ENCODE measurements at places on chromosomes 3 and 15. TPM values are rescaled to one million over a fixed set of nuclear protein-coding genes. Genes with fewer than 3 reads are reported as not detected.
A peak's percentile ranks its signal among the peaks of the same experiment; 100 is the strongest.

The FETUB gene
- total RNA-seq, result not detected

The GRAMD2A gene
- total RNA-seq, result 1.3 TPM

DNA sequence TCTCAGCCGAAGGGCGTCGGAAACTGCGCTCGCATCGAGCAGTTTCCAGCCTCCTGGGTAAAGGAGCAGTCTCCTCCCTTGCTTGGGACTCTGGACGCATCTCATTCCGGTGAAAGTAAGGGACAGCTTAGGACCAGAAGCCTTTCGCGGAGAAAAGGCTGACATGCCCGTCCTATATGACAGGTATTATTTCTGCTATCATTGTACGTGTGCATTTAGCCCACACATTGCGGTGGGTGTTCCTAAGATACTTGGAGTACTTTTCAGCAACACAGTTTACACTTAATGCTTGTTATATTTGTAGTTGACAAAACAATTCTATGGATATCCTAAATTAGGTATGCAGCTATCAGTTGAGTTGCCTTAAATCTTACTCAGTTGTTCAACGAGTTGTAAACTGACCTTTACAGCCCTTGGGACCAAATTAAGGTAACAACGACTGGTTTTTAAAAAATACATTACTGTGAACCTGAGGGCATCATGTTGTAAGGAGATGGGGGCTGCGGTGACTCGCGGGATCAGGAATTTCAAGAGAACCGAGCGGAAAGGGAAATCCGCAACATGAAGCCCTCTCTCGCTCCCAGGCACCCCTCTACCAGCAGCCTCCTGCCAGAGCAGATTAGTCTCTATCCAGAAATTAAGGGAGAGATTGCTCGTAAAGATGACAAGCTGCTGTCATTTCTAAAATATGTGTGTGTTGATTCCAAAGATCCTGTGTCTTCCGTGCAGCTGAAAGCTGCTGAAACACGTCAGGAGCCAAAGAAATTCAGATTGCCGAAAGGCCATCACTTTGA, 632 bp upstream of the COPS2 start:
- peak overlapping the region; percentile 99 for H3K4me3 ChIP-seq
- H3K36me3 ChIP-seq, result no peaks in the 10 kb centered on the region
- H3K27ac ChIP-seq, result no peak overlapping the region
- H3K27me3 ChIP-seq, result no peaks in the 10 kb centered on the region
- no peaks in the 10 kb centered on the region for H3K4me1 ChIP-seq

DNA sequence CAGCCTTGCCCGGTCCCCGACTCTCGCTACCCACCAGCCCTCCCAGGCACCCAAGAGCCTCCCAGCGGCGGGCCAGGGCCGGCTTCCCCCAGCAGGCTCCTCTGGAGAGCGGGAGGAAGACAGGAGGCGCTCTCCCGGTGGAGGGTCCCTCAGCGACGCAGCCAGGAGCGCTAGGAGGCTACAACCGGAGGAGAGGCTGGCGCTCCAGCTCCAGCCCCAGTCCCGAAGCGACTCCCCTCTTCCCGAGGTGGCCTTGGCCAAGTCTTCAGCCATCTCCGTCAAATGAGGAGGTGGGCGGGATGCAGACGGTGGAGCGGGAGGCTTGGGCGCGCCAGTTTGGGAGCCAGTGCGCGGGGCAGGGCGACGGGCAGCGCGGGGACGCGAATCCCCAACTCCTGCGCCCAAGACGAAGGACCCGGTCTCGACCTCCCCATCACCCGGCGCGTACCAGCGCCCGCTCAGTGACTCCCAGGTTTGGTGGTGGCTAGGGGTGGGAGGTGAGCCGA, 722 bp downstream of the CHRNA3 start:
- peak overlapping the region; percentile 85 for H3K4me3 ChIP-seq
- DNase-seq, result peak; percentile 77
- H3K36me3 ChIP-seq, result no peaks in the 10 kb centered on the region

The LMOD3 gene
- total RNA-seq, result not detected

DNA sequence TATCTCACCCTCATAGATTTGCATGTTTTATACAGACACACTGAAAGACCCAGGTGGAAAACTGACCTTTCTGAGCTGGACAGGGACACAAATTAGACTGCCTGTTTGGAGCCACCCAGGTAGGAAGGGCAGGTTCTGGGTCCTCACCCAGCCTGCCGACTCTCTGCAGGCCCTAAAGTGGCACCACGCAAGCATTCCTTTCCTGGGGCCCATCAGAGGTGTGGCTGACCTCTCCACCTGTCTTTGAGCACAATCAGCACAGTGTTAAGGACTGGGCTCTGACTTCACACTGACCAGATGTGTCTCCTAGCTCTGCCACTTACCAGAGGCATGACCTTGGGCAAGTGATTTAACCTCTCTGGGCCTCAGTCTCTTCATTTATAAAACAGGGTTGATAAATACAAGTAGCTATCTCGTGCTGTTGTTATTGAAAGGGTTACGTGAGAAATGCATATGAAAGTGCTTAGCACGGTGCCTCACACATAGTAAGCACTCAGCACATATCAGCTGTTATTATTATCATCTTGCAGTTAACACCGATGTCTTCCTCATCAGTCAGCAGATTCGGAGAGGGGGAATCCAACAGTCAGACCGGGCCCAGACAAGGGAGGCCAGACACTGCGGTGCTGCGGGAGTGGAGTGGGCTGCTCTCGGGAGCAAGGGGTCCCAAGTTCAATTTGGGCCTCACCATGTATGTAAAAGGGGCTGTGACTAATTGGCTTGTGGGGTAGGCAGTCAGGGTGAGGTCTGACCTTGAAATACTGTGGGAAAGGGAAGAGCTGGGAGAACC, 2.0 kb upstream of the TBC1D2B start:
- no peak overlapping the region for H3K4me3 ChIP-seq
- H3K27me3 ChIP-seq, result no peaks in the 10 kb centered on the region
- DNase-seq, result no peak
- peaks cover 2% of the 10 kb centered on the region for H3K4me1 ChIP-seq

DNA sequence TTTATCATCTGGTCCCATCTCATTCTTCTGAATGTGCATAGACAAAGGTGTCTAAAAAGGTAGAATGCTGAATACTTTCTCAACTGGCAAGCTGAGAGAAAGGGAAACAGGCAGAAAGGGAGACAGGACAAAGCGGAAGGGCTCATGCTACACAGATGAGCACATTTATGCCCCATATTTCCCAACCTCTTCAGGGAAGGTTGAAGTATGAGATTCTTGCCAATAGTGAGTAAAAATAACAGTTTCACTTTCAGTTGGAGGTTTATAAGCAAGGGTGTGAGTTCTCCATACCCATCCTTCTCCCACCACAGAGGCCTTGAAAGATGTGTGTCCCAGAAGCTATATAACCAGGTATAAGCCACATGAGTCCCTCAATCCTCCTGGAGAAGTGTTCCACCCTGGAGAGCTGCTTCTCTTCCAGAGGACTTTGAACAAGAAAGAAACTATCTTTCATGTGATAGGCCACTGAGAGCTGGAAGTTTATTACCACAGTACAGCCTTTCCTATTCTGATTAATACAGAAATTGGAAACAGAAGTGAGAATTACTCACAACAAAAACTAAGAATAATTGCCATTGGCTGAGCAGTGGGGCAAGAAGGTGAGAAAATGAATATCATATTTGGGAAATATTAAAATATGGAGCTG, 709.4 kb upstream of the NR2F2 start:
- H3K27ac ChIP-seq, result no peak overlapping the region
- no peak for DNase-seq
- H3K36me3 ChIP-seq, result no peaks in the 10 kb centered on the region
- no peak overlapping the region for H3K4me3 ChIP-seq

- H3K4me1 ChIP-seq, result no peaks in the 10 kb centered on the region
- no peak for DNase-seq
- H3K27me3 ChIP-seq, result no peaks in the 10 kb centered on the region
Observed at GRCh38 chr15:28001641-28002040, 97.5 kb downstream of the OCA2 start.

The GNAI2 gene
- total RNA-seq, result 218 TPM

GRCh38 chr15:79942741-79943481, 28.1 kb downstream of the BCL2A1 start:
- H3K36me3 ChIP-seq, result no peaks in the 10 kb centered on the region
- H3K27ac ChIP-seq, result no peak overlapping the region
- H3K27me3 ChIP-seq, result no peaks in the 10 kb centered on the region
- DNase-seq, result no peak
- H3K4me1 ChIP-seq, result no peaks in the 10 kb centered on the region
- no peak overlapping the region for H3K4me3 ChIP-seq

GRCh38 chr3:98797905-98798304, 34.8 kb downstream of the ST3GAL6 start:
- no peak for DNase-seq
- H3K36me3 ChIP-seq, result peaks cover 36% of the 10 kb centered on the region
- no peak overlapping the region for H3K4me3 ChIP-seq
- no peaks in the 10 kb centered on the region for H3K27me3 ChIP-seq
- no peak overlapping the region for H3K27ac ChIP-seq

DNA sequence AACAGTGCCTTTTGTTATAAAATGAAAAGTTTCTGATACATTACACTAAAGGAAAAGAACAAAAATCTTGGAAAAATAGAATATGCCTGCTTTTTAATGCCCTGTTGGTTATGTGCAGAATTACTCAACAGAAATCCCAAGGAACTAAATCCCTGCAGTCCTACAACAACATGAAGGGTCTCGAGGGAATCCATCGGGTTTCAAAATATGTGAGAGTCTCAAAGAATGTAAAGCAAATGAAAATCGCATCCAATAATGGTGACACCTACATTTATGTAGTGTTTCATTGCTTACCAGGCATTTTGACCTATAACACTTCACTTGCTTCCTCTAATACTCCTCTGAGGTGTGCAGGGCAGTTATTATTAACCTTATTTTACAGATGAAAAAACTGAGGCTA, 411.3 kb downstream of the FOXP1 start:
- H3K4me3 ChIP-seq, result no peak overlapping the region
- no peaks in the 10 kb centered on the region for H3K4me1 ChIP-seq
- H3K27ac ChIP-seq, result no peak overlapping the region
- H3K36me3 ChIP-seq, result peaks cover under 1% of the 10 kb centered on the region

The INSYN1 gene
- 2.5 TPM for total RNA-seq

DNA sequence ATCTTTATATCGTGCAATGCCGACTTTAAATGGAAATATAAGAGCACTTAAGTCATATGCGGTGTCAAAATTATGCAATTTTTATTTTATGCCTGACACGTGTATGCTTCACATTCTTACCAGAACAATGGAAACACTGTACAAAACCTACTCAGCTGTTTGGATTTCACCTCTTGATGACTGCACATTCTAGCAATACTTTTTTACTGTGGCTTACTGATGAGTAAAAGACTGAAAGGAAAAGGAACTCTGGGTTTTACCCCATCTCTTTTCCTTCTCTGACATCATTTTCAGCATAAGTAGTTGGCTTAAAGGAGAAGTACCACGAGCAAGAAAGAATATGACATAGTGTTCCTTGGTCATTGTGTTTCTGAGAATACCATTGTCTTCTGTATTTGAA, 142.8 kb downstream of the POLR2M start:
- no peaks in the 10 kb centered on the region for H3K4me1 ChIP-seq
- DNase-seq, result no peak
- H3K36me3 ChIP-seq, result no peaks in the 10 kb centered on the region
- no peak overlapping the region for H3K4me3 ChIP-seq
- H3K27ac ChIP-seq, result no peak overlapping the region
- H3K27me3 ChIP-seq, result no peaks in the 10 kb centered on the region

The C2CD4A gene
- not detected for total RNA-seq

- H3K36me3 ChIP-seq, result no peaks in the 10 kb centered on the region
- no peaks in the 10 kb centered on the region for H3K4me1 ChIP-seq
- no peak for DNase-seq
Observed at GRCh38 chr15:67415181-67415580, 105.8 kb upstream of the C15orf61 start.

GRCh38 chr3:142374687-142375086, 73.2 kb downstream of the XRN1 start:
- no peaks in the 10 kb centered on the region for H3K27me3 ChIP-seq
- no peaks in the 10 kb centered on the region for H3K4me1 ChIP-seq
- no peak overlapping the region for H3K4me3 ChIP-seq
- no peaks in the 10 kb centered on the region for H3K36me3 ChIP-seq
- H3K27ac ChIP-seq, result no peak overlapping the region

DNA sequence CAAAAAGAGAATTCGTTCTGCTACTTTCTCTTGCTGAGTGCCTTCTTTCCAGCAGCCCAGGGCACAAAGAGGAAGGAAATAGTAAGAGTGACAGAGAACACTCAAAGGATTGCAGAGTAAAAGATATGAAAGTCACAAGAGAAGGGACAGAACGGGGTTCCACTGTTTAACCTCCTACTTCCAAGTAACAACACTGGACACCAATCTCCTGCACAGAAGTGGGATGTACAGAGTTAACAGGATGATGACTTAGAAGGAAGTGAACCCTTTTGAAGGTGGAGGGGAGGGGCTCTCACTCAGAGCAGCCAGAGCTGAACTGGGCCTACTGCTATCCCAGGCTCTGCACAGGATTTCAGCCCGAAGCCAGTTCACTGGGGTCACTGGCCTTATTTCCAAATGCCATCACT, 130.1 kb upstream of the PRICKLE2 start:
- no peak overlapping the region for H3K27ac ChIP-seq
- 0 out of 2 replicates have a peak, but pooled peaks cover 1% of the 10 kb centered on the region for H3K27me3 ChIP-seq
- 0 out of 2 replicates have a peak, but pooled peaks cover 8% of the 10 kb centered on the region for H3K4me1 ChIP-seq
- no peak for DNase-seq

The MKRN2OS gene
- 0.44 TPM for total RNA-seq

GRCh38 chr3:177071496-177072156, 125.7 kb downstream of the TBL1XR1 start:
- no peak overlapping the region for H3K27ac ChIP-seq
- DNase-seq, result no peak
- H3K4me3 ChIP-seq, result no peak overlapping the region
- H3K36me3 ChIP-seq, result peaks cover 12% of the 10 kb centered on the region

The CNTN4 gene
- total RNA-seq, result 1.6 TPM

The PP2D1 gene
- not detected for total RNA-seq

The SLC2A2 gene
- not detected for total RNA-seq

- H3K27ac ChIP-seq, result no peak overlapping the region
- DNase-seq, result no peak
- no peaks in the 10 kb centered on the region for H3K27me3 ChIP-seq
Observed at GRCh38 chr3:125478326-125478725, 41.7 kb downstream of the SNX4 start.

Data from H9 (cell line).